ENCODE measurements at places on chromosomes 1 and 21.

- DNase-seq, result no peak
Observed at GRCh38 chr21:38486221-38486620, 12.1 kb downstream of the ERG start.

DNA sequence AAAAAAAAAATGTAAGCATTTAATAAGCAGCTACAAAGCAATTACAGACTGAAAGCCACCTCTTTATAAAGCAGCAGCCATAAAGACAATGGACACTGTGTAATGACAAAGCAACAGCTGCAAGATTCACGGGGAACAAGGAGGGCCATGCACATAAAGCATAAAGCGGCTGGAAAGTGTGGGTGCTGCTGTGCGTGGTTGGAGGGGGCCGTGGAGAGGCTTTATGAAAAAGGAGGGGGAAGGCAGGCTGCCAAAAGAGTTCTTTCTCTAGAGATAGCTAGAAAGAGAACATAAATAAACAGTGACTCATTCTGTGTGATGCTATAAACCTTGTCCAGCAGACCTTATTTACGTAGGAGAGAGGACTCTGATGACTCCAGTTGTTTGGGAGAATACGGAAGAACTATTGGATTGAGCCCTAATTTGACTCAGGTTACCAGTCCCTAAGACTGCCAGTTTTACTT lies 49.3 kb downstream of the ADAMTS1 start:
- no peak for DNase-seq

DNA sequence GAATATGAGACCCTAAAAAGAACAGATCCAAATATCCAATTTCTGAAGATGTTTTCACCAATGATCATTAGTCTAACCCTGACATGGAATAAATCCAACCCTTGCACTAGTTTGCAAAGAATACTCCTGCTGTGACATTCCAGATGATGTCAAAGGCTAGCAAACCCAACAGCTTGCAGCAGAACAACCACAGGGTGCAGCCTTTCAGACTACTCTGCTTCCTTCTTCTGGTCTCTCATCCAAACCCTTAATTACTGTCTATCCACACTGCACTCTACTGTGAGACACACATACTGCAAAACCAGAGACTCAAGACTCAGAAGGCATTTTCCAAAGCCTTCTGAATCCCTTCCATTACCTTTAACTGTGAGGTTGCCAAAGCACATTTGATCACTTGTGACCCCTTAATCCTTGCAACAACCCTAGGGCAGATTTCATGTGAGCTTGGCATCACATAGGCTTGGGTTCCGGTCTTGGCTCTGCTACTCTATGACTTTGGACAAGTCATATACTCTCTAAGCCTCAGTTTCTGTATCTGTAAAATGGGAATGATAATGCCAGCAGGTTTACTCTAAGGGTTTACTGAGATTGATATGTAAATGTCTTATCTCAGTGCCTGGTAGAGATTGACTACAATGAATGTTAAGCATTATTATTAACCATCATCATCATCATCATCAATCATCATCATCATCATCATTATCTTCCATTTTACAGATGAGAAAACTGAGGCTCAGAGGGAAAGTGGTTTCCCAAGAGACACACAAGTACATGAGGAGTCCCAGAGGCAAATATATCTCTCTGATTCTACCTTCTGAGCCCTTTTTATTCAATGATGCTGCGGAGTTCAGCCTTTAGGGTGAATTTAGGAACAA lies 94.5 kb downstream of the SYF2 start:
- no peak for DNase-seq

DNA sequence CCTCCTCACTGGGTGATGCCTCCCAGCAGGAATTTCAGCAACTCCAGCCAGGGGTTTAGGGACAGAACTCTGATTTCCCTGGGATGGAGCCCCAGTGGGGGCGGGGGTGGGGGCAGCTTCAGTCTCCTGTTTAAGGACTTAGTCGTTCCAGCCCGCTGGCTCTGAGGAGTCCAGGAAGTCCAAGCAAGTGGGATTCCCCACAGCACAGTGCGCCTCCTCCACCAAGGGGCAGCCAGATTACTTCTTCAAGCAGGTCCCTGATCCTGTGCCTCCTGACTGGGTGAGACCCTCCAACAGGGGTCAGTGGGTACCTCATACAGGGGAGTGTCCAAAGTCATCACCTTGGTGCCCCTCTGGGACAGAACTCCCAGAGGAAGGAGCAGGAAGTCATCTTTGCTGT lies 1438.4 kb upstream of the B3GALT2 start:
- DNase-seq, result no peak

DNA sequence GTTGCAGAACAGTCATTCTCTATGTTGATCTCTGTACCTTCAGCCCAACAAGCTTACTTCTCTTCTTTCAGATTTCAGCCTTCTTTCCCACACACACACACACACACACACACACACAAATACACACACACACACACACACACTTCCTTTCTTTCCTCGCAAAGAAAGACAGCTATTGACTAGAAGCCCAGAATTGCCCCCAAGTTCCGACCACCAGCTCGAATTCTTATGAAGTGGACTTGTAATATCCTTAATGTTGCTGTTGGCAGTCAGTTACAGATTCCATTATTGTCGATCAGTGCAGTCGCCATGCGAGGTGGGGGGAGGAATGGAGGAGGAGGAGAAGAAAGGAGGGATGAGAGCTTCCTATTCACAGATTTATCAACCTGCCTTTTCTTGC lies 125.5 kb downstream of the CLEC20A start:
- peak; percentile 23 for DNase-seq
